Stimulated activated CD8-positive, alpha-beta memory T cell treated with anti-CD3 and anti-CD28 coated beads, Interleukin-15, amount 100 ng/mL, for 4 hours (primary cell): ENCODE measurements at places on chromosomes 3 and 15.

GRCh38 chr3:138939561-138940241 lies 7.2 kb downstream of the FOXL2 start:
- no peak for DNase-seq

GRCh38 chr15:55277116-55277564 lies 12.5 kb downstream of the RAB27A start:
- peak; percentile 14 for DNase-seq

DNA sequence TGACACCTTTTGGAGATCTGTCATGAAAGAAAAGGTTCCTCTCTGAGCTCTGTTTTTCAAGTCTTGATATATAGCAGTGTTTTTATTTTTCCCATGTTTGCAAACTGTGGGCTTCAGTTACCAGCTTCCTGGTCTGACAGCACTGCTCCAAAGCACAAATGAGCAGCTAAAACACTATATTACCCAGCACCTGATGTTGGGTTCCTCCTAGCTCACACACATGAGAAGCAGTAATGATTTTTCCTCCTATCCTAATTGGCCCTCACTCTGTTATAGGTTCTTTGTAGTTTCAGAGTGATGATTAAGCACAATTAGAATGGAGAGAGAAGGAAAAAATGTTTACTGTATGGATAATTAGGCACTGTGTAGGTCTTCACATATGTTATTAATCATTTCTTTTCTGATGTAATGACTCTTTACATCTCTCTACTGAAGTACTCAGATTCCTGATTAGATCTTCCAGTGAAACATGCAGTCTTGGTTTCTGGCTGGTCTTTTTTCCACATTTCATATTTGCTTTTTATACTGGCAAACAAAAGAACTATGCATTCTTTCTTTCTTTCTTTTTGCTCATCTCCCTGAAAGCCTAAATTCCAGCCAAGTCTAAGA lies 939.7 kb downstream of the NSUN3 start:
- DNase-seq: no peak

GRCh38 chr3:52705688-52706686 lies at the start of the genes GLT8D1 and SPCS1:
TSS of gene GLT8D1 (minus strand) at chr3:52705791. CDS start at chr3:52700460, 5,331 bp downstream.
TSS of gene SPCS1 (plus strand) at chr3:52706106. CDS start at chr3:52706247, 141 bp downstream.
- DNase-seq: peak; percentile 72

GRCh38 chr3:120640231-120640630 lies 41.8 kb downstream of the HGD start:
- DNase-seq: no peak

- DNase-seq: no peak
Measured at GRCh38 chr3:189529889-189530471, 101.2 kb upstream of the TP63 start.

DNA sequence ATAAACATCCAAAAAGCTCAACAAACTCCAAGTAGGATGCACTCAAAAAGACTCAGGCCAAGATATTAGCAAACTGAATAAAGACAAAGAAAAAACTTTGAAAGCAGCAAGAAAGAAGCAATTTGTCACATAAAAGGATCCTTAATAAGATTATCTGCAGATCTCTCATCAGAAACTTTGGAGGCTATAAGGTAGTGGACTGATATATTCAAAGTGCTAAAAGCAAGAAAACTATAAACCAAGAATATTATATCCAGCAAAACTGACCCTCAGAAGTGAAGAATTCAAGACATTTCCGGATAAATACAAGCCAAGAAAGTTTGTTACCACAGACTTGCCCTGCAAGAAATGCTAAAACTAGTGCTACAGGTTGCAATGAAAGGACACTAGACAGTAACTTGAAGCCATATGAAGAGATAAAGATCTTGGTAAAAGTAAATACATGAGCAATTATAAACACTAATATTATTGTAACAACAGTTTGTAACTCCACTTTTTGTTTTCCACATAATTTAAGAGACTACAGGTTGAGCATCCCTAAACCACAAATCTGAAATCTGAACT lies 23.6 kb downstream of the C3orf33 start:
- DNase-seq: no peak

DNA sequence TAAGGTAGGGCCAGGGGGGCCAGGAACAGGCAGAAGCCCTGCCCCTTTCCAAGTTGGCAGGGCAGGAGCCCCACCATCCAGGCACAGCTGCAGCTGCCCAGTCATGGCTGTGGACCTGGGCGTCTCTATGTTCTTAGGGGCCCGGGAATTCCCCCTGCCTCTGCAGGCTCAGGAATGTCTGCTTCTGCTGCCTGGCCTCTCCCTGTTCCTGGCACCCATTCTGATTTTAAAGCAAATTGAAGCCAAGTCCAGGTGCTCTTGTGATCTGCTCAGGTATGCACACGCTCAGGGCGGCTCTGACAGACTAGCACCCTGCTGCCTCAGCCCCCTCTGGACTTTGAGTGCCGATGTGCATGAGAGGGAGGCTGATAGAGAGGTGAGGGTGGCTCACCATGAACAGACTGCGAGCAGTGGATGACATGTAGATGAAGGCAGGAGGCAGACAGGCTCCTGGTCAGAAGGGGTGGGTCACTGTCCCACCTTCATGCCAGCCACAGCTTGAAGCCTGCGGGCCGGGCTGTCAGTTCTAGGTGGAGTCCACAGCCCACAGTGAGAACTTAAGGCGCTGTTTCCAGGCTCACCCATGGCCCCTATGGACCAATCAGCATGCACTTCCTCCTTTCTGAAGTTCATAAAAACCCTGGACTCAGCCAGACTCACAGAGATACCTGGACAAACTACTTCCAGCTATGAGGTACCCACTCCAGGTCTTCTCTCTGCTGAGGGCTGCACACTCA lies 747.8 kb upstream of the GBE1 start:
- DNase-seq: no peak

GRCh38 chr3:139457066-139457465 lies 19.2 kb downstream of the RBP2 start:
- no peak for DNase-seq

GRCh38 chr3:4413467-4413866 lies 53.6 kb downstream of the SUMF1 start:
- DNase-seq: no peak

DNA sequence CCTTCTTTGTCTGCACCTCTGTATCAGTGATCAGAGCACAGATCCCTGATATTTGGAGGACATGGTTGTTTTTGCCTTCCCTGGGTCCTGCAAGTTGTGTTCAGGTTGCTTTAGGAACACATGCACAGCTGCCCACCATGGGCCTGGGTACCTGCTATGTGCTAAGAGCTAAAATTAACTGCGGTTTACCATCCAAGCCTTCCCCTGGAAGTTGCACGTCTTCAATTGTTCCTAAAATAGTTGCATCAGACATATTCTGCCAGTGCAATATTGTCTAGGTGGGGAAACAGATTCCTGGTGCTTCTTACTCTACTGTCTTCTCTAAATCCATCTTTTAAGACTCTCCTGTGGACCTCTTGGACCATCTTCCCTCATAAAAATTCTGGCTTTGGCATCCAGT lies 80.9 kb downstream of the PDE8A start:
- DNase-seq: no peak

GRCh38 chr3:114848643-114849350 lies 298.3 kb downstream of the ZBTB20 start:
- no peak for DNase-seq

- no peak for DNase-seq
Measured at GRCh38 chr15:52441841-52442240, 86.8 kb downstream of the MYO5A start.

DNA sequence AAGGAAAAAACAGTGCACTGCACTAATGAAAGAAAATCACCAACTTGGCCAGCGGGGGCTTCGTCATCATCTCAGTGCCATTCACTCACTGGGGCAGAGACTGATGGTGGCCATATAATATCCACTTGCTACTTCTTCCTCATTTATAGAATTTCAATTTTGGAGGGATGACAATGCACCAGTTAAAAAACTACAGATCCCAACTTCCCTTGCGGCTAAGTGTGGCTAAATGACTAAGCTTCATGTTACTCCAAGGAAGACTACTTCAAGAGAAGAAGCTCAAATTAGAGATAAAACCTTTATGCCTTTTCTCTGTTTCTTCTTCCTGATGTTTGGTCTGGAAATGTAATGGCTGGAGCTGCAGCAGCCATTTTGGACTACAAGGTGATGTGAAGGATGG lies 38.8 kb downstream of the NGLY1 start:
- DNase-seq: no peak

GRCh38 chr15:65873256-65873655 lies 4.0 kb downstream of the RAB11A start:
- no peak for DNase-seq

- DNase-seq: no peak
Measured at GRCh38 chr3:145490088-145491048, 670.6 kb downstream of the PLOD2 start.

- no peak for DNase-seq
Measured at GRCh38 chr15:79003301-79003700, 58.5 kb upstream of the CTSH start.
